ENCODE measurements at places on chromosomes 11 and 22.

- peak; percentile 75 for DNase-seq
These were observed 861 bp upstream of the LTBP3 start for GRCh38 chr11:65558930-65559509.

GRCh38 chr11:132772703-132773545 is 759.4 kb downstream of the OPCML start:
- no peak for DNase-seq

DNA sequence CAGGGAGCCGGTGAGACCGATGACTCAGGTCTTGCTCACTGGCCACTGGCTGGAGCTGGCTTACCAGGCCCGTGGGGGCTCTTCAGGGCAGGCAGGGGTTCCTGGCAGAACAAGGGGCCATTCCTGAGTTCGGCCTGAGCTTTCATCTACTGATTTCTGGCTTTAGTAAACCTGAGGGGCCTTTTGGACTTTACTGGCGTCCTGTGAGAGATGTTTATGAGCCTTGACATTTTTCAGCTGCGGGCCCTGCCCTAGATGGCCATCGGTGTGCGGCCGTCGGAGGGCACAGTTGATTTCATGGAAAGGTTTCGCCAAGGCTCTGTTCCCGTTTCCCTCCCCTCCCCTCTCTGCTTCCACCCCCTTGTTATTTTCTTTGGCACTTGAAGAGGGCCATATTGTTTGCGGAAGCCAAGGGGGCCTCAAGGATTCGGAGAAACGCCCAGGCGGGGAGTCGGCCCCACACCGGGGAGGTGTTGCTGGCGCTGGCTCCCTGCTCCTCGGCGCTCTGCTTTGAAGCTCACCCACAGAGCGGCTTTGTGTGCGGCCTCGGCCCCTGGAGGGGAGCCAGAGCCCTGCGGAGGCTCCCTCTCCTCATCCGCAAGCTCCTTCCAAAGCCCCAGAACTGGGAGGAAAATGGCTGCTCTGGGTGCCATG is 17.7 kb downstream of the ELF5 start:
- DNase-seq, result no peak

GRCh38 chr22:30890686-30891442 is 77.7 kb downstream of the MORC2 start:
- DNase-seq, result peak; percentile 57

- no peak for DNase-seq
These were observed 102.4 kb upstream of the SORL1-AS1 start for GRCh38 chr11:121555121-121555520.

DNA sequence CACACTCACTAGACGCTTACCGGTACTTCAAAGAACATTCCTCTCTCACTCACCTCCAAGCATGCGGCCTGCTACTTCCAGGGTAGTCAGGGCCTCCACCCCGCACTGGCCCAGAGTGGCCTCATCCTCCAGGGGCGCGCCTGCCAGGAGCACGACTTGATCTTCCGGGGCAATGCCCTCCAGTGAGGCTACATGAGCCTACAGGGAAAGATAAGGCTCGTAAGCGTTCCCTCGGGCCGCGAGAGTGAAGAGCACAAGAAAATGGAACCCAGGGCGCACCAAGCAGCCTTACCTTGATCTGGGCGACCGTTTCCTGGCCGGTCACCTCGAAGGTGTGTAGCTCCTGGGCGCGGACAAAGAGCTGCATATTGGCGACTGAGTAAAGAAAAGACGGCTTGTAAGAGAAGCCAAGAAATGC is 478 bp downstream of the FAU start:
- peak; percentile 72 for DNase-seq

DNA sequence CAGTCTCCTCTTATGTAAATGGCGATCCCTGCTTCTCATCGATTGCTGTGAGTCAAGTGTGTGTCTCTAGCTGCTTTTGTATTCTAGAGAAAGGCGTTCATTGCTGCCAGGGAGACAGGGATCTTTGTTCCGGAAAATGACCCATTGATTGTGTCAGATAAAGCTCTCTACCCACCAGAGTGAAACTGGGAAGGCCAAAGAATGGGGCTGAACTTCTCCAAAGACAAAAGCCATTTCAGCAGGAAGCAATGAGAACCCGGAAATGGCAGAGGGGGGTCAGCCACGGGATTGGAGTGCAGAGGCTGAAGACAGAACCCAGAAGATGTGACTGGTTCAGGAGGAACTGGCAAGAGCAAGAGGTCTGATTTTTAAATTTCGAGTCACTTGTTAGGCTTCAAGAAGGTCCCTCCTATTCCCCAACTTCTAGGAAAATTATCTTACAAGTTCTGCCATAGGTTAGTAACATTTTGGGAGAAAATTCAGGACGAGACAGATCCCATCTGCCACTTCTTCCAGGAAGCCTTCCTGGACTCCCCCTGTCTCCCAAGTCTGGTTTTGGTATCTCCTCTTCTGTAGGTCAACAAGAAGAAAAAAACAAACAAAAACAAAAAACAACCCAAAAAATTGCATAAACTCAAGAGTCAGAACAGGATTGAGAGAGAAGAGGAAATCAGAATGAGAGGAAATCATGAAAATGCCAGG is 110.6 kb downstream of the NECTIN1 start:
- DNase-seq, result no peak

DNA sequence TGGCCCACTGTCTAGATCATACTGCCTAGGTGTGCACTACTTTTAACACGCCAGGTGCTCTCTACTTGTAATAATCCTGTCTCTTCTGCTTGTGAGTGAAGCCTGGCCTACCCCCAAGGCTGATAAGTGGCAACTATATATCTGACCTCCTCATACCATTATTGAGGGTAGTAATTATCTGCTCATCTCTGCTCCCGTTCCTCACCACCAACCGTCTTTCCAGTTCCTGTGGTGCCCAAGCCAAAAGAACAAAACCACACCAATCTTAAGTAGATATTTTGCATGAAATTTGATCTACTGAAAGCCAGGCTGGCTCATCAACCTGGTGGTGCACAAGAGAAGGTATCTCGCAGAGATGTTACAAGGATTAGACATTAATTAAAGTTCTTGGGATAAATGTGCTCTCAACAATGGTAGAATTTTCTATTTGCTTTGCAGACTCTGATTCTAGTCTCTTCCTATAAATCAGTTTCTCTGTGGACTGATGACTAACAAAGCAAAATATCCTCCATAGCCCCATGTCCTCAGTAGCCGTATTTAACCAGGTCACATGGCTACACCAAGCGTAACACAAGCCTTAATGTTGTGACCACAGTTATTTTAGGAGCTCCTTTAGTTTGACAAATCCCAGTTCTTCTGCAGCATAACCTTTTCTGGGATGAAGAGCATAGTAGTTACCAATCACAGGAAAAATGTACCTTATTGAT is 267.2 kb downstream of the NTM start:
- no peak for DNase-seq

DNA sequence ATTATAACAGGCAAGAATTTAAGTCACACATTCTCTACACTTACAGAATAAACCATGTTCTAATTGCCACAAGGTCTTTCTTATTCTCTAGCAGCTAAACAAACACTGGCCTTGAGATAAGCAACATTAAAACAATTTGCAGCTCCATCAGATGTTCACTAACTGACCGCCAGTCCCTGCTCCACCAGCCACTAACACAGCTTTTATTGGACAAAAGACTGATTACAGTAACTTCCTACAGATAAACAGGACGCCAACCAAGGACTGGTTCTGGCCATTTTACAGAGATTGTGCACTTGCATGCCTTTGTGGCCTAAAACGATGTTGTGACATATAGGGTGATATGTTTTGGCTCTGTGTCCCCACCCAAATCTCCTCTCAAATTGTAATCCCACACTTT is 388.9 kb upstream of the LRRC4C start:
- no peak for DNase-seq

DNA sequence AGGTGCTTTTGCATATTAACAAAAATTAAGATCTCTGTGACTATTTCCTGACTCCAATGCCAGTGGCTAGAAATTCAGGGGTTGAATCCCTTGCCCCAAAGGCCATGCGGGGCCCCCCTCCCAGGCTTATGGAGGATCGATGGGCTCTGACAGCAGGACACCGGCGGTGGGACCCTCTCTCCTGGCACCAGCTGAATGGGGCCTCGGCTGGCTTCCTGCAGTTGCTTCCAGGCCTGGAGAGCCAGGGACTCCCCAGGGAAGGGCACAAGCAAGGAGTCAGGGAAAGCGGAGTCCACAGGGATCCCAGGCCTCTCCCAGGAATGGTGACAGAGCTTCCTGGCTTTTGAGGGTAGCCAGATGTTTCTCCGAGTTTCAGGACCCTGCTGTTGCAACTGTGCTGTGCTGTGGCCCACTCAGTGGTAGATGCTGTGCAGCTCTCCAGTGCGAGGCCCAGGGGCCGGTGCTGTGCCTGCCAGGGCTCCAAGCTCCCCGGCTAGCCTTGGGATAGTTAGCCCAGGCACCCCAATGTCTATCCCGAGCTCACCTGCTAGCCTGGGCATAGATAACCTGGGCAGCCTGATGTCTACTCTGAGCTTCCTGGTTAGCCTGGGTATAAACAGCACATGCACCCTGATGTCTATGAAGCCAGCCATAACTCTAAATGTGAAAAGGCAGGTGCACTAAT is 372.6 kb downstream of the SHANK2 start:
- DNase-seq, result no peak

DNA sequence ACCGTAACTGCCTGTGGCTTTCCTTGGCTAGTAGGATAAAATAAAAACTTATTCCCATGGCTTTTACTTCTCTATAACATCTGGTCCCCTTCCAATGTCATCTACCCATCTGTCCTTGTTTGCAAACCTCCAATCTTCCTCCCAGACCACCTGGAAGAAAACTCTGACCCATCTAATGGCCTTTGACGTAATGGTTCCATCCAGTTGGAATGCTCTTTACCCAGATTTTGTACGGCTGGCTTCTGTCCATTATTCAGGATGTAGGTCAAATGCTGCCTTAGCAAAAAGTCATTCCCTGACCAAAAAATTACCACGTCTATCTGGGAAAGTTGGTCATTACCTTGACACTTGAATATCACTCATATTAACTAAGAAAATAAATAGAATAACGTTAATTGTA is 577.9 kb upstream of the ANO5 start:
- DNase-seq, result no peak
